Memory B cell (primary cell): ENCODE measurements at places on chromosomes 13 and 19.

DNA sequence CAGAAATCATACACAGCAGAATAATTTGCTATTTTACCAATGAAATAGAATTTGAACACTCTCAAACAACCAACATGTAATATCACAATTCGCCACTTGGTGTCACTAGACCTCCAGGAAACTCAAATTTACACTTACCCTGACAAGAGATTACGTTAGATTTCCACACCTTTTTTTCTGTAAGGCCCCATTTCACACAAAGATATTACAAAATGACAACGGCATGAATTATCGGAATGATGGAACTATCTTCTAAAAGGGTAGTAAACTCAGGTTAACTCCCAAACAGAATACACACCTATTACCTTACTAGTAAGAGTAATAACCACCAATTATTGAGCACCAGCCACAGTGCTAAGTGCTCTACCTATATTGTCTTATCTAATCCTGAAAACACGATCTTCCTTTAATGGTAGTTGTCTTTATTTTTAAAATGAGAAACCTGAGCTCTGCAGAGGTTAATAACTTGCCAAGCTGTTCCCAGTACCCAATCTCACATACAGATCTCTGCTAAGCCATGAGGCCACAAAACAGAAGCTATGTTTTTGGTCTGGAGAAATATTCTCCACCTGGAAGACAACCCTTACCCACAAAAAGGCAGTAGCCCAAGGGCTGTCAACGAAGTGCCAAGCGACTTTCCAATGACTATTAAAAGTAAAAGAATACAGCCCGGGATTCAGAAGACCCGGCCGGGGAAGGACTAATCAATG is 152.4 kb downstream of the DCLK1 start:
- no peak for DNase-seq

DNA sequence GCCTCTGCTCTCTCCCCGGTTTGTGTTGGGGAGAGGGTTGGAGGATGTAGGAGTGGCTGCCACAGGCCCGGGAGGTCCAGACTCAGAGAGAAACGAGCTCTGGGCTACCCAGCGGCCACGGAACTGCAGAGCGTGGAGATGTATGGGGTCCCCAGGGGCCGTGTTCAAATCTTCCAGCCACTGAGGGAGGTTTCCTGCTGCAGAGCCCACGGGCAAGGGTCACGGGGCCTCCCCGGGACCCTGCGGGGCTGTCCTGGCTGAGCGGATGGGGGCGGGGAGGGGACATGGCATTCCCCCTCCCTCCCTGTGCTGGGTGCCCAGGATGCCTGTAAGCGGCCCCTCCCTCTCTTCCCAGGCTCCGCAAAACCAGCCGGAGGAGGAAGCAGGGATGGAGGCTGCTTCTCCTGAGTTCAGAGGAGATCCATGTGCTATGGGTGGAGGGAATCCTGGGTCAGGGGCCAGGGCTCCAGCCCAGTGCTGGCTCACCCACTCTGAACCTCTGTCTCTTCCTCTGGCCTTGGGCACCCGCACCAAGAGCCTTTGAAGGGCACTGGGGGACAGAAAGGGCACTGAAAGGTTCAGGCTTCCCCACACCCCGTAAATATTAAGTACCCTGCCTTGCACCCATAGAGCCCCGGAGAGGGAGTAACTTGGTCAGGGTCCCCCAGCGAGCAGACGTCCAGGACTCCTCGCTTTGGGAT is 22.6 kb downstream of the SMIM24 start:
- DNase-seq: no peak

DNA sequence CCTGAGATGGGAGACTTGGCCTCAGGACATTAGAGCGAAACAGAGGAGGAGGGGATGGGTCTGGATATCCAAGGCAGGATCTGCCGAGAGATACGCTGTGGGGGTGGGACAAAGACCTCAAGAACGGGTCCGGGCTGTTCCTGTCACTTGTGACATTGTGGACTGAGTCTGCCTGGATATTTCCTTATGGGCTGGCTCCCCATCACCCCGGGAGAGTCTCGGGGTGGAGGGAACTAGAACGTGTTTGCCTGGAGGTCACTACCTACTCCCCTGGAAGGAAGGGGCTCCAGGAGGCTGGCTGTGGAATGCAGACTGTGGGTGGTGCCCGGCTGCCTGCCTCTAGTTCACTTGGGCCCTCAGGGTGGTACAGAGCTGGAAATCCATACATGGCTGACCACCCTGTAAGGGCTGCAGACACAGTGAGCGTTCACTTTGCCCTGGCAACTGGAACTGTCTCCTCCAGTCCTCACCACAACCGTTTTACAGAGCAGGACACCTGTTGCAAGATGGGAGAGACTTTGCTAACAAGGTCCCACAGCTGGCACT is 26.4 kb downstream of the DNM2 start:
- no peak for DNase-seq

DNA sequence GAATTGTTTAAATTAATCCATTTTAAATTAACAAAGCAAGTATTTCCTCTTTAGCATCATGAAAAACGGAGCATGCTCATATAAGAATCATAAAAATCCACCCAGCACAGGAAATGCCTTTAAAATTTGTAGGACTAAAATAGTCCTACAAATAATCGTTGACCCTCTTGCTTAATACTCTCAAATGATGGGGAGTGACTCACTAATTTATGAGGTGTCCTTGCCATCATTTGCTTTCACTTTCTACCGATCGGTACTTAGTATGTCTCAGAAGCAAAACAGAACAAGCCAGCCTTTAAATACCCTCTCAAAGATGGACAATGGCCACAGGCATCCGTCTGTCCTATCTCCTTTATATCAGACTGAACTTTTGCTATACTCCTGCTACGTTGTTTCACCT is 97.2 kb downstream of the SUCLA2 start:
- DNase-seq: no peak

GRCh38 chr13:27482983-27483382 is 32.6 kb upstream of the MTIF3 start:
- peak; percentile 74 for DNase-seq

DNA sequence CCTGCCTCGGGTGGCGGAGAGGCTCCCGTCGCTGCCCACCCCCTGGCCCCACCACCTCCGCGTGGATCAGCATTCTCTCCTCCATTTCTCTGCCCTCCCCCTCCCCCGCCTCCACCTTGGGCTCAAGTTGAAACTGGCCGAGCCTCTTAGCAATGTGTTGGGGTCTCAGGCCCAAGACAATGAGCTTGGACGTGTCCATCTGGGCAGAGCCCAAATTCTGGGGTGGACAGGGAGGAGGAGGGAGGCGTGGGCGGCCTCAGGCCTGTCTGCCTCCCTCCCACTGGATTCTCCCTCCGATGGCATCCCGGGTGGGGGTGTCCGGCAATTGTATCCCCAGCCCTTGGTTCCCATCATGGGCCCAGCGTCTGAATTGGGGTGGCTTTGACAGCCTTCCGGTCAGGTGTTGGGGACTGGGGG is 1.2 kb downstream of the CELF5 start:
- DNase-seq: no peak

DNA sequence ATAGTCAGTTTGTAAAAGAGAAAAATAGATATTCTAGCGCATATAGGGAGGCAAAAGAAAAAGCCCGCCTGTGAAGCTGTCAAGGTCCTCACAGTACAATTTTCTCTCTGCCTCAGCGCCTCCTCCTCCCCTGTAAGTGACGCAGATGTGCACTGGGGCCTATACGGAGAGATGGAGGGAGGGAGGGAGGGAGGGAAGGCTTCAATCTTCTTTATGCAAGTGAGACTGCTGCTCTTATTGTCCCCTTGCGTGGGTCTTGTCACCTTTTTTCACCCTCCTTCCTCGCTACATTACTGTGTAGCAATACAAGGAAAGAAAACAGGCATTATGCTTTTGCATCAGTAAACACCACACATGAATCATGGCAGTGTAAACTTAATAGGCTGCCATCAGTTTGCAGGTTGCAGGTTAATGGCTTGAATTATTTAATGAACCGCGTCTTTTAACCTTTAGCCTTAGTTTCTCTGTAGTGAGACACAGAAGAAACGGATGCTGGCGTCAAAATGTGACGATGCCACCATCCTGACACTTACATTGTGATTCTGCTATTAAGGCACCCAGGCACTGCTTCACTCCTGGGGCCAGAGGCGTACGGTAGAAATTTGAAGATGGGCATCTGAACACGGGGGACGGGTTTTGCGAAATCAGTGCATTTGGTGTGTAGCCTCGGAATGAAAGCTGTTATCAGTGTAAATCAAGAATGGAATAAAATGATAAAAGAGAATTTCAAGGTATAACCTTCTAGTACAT is at the start of gene KLHL1:
TSS of gene KLHL1 (minus strand) at position 97 of the 750 bp plus-strand sequence. CDS start 753 bp downstream, outside the sequence.
- no peak for DNase-seq

DNA sequence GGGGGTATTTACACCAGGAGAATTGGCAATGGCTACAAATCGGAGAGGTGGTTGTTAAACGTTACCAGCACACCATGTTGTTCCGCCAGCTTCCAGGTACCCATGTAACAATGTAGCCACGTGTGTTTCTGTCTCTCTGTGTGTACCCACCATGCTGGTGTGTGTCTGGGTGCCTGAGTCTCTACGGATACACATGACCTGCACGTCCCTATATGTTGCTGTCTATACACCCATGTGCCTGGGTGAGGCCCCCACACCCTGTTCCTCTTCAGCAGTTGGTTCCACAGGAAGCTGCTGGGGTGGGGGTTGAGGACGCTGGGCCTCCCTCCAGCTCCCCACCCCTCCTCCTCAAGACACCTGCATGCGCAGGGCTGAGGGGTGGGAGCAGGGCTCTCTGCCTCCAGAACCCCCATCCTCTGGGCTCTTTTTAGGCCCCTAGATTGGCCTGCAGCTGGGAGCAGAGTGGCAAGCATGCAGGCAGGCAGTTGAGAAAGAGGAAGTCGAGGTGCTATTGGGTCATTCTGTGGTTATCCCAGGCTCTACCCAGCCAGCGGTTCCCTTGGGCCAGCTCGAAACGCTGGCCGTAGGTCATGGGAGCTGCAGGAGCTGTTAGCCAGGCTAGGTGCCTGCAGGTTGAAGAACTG is at the start of gene ARHGEF18:
TSS of gene ARHGEF18 (plus strand) at position 351 of the 644 bp plus-strand sequence. CDS start 13,954 bp downstream, outside the sequence.
- peak; percentile 58 for DNase-seq

- DNase-seq: no peak
Observed at GRCh38 chr19:55000761-55001160, 34.6 kb downstream of the NLRP2 start.

DNA sequence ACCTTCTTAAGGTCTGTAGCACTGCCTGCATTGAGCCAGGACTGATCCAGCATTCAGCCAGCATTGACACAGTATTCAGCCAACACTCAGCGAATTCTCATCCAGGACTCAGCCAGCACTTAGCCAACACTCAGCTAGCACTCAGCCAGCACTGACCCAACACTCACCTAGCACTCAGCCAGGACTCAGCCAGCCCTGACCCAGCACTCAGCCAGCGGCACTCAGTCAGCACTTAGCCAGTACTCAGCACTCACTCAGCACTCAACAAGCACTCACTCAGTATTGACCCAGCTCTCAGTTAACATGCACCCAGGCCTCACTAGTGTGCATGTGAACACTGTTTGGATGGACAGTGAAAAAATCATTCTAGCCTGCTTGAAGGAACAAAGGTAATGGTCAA is 55.0 kb downstream of the TSHZ3 start:
- DNase-seq: no peak

GRCh38 chr19:46181388-46181779 is 33.3 kb downstream of the IGFL2 start:
- DNase-seq: no peak

GRCh38 chr13:77323858-77324257 is 3.0 kb downstream of the MYCBP2 start:
- DNase-seq: no peak

DNA sequence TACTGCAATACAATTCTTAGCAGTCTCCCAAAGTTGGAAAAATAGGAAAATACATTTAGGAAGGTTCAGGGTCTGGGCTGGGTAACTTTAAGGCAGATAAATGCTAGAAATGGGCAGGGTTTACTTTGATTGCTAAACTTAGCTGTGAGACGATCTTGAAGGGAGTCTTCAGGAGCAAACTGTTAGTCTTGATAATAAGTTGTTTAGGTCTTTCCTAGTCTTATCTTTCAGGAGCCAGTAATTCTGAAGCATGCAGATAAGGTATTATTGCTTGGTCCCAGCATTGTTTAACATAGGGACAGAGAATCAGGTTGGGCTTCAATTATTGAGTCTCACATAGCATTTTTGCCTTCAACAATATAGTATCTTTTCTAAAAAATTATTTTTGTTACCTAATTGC is 262.4 kb upstream of the MIR17HG start:
- DNase-seq: no peak

- DNase-seq: no peak
Observed at GRCh38 chr13:32079587-32079986, 48.0 kb downstream of the FRY start.

DNA sequence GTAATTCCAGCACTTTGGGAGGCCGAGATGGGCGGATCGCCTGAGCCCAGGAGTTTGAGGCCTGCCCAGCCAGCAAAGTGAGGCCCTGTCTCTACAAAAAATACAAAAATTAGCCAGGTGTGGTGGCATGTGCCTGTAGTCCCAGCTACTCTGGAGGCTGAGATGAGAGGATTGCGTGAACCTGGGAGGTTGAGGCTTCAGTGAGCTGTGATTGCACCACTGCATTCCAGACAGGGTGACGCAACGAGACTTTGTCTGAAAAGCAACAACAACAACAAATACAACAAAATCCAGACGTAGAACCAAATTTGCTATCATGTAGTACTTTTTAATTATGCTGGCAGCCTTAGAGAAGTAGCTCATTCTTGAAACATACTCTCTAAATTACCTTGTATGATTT is 277.1 kb downstream of the KLF5 start:
- no peak for DNase-seq

DNA sequence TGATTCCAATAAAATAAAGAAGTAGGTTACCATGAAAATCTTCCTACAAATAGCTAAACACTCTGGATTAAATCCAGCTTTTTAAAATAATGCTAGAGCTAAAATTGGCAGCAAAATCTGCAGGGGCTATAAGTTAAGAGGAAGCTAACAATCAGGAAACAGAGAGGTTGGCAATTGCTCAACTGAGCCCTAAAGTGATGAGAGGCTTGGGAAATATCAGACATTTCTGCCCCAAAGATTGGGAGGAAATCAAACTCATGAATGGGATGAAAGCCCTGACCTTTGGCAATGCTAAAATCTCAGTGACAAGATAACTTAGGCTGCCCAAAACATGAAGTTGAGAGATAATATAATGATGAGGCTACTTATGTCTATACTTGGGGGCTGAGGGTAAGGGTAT is 1437.9 kb downstream of the EFNB2 start:
- no peak for DNase-seq

DNA sequence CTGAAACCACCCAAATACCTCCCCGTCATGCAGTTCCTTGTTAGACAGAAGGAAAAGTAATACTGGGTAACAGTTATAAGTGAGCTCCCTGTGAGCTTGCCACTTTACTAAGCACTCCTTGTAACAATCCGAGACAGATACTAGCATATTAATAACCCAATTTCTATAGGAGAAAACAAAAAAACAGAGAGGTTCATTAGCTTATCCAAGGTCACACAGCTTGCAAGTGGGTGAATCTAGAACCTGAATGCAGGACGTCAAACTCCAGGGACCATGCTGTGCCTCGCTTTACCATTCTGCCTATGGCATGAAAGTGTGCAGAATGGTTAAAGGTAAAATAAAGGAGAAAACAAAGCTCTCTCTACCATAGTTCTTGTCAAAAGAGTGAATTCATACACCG is 15.4 kb downstream of the SIGLEC5 start:
- no peak for DNase-seq

DNA sequence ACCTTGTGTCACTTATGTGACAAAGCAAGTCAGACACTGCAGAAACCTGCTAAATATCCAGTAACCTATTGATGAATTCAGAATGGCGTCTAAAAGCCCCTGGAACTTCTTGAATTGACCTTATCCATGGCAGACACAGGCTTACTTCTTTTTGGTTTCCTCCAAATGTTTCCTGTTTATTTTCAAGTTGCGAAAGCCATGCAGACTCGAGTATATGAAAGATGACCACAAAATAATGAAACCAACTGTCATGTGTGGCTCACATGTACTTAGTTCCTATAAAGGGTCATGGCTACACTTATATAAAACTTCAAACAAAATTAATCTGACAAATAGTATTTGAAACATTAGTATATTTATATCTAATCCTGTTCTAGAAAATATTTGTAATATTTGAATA is 113.1 kb upstream of the FNDC3A start:
- DNase-seq: no peak
